Lung (tissue), 17 donors: ENCODE measurements at places on chromosomes 4 and X. TPM values are rescaled to one million over a fixed set of nuclear protein-coding genes. Genes with fewer than 3 reads are reported as not detected.
A peak's percentile ranks its signal among the peaks of the same experiment; 100 is the strongest.

DNA sequence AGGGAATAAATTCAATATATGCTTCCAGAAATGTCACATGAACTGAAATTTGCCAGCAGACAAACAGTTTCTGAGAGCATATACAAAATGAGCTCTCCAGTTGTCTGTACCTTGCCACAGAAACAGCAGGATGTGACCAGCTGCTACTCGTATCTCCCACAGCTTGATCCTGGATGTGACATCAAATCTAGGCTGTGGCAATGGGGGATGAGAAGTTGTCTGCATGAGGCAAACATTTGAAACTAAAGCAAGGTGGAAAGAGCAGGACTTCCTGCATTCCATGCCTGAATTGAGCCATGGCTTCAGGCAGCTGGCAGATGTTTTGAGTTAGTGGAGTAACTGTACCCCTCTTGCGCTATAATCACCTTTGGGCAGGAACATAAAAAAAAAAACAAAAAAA lies 1724.0 kb downstream of the RPA4 start:
- DNase-seq, result no peak
- H3K27me3 ChIP-seq, result peaks cover 3% of the 10 kb centered on the region

GRCh38 chr4:130563185-130563888 lies 1467.4 kb downstream of the C4orf33 start:
- H3K27me3 ChIP-seq, result no peaks in the 10 kb centered on the region
- peak; percentile 84 for DNase-seq
- no peaks in the 10 kb centered on the region for H3K4me1 ChIP-seq

DNA sequence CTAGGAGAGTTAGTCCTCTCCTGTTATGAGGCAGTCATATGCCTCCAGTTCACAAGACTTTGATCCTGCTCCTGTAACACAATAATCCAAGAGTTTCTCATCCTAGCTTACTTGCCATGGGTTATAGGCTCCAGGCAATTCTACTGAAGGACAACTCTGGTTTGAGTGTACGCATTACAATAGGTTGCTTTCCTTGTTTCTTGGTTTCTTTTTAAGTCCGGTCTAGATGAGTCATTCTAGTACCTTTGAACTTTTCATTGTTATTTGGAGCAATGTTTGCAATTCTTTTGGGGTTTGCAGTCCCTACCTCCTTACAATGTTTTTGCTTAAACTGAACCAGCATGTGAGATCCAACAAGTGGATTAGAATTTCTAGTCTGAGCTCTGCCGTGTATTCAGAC lies 109.1 kb downstream of the ANAPC4 start:
- H3K4me3 ChIP-seq, result no peak overlapping the region
- H3K27me3 ChIP-seq, result no peaks in the 10 kb centered on the region

DNA sequence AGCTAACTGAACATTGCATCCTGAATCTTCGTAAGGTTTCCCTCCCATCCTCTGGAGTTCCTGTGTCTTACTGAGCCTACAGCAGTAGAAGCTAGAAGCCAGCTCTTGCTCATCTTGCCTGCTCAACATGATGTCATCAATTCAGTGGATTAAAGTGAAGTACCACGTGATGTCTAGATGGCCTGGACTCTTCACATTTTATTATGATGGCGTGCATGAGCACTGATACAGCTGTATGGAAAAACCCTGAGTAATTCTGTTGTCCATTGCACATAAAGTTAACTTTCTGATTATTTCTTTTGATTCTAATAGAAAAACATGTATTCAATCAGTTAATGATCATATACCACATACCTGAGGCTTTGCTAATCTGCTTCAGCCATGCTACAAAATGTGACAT lies 2387.7 kb upstream of the TENM3 start:
- no peak for DNase-seq
- H3K27ac ChIP-seq, result no peak overlapping the region
- H3K27me3 ChIP-seq, result no peaks in the 10 kb centered on the region
- no peak overlapping the region for H3K4me3 ChIP-seq
- H3K36me3 ChIP-seq, result no peaks in the 10 kb centered on the region
- H3K4me1 ChIP-seq, result no peaks in the 10 kb centered on the region

GRCh38 chr4:7395645-7396044 lies 39.1 kb downstream of the PSAPL1 start:
- H3K4me1 ChIP-seq, result peaks cover 10% of the 10 kb centered on the region
- no peak for DNase-seq
- no peaks in the 10 kb centered on the region for H3K36me3 ChIP-seq
- no peaks in the 10 kb centered on the region for H3K27me3 ChIP-seq
- no peak overlapping the region for H3K4me3 ChIP-seq

DNA sequence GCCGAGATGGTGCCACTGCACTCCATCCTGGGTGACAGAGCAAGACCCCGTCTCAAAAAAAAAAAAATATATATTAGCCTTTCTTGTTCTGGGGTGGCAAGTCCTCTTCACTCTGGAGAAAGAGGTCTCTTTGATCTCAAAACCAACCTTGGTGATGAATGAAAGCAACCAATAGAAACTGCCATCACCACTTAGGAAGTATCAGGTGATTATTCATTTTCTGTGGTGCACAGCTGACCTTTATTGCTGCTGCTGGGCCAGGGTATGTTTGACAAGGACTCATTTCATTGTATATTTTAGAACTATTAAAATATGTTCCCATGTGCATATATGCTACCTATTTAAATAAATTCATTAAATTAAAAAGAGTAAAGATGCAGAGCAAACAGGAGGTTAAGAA lies 76.0 kb upstream of the KIT start:
- H3K4me3 ChIP-seq, result no peak overlapping the region
- no peak overlapping the region for H3K27ac ChIP-seq
- no peak for DNase-seq
- no peaks in the 10 kb centered on the region for H3K27me3 ChIP-seq

DNA sequence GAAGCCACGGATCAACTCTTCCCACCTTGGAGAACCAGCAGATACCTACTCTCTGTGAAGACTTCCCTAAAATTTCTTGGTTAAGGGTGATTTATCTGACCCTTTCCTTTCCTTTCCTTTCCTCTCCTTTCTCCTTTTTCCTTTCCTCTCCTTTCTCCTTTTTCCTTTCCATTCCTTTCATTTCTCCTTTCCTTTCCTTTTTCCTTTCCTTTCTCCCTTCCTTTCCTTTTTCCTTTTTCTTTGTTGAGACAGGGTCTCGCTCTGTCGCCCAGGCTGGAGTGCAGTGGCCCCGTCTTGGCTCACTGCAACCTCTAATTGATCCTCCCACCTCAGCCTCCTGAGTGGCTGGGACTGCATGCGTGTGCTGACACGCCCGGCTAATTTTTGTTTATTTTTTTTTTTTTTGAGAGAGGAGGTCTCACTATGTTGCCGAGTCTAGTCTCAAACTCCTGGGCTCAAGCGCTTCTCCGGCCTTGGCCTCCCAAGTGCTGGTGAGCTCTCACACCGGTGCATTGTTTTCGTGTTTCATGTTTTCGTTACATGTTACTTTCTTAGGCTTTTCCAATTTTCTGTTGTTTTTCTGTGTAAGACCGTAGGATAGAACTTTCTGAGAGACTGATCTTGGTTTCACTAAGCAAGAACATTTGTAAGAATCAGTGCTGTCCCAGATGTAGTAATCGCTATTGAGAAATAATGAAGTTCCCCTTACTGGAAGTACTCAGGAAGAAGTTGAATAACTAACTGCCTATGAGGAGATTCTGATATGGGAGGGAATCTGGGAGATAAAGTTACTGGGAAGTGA lies 2.0 kb downstream of the TMEM165 start:
- H3K27me3 ChIP-seq, result no peaks in the 10 kb centered on the region
- H3K36me3 ChIP-seq, result peaks cover 3% of the 10 kb centered on the region
- DNase-seq, result peak; percentile 16
- peak overlapping the region; percentile 88 for H3K4me3 ChIP-seq
- peak overlapping the region; percentile 95 for H3K27ac ChIP-seq

DNA sequence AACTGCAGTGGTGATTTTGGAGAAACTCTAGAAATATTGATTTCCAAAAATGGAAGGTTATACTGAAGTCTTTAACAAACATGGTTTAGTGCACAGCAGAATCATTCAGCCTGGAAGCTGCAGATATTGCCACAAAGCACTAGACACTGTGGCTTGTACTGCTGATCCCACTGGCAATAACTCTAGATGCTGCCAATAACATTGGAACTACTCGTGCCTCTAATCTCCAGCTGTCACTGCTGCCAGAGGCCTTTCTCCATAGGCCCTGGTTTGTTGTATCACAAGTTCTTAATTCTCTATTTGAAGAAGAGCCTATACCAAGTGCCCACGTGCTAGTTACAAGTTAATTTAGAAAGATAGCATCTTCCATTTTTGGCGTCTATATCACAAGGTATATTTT lies 19.3 kb downstream of the DMP1 start:
- no peaks in the 10 kb centered on the region for H3K4me1 ChIP-seq
- H3K36me3 ChIP-seq, result no peaks in the 10 kb centered on the region
- no peak overlapping the region for H3K4me3 ChIP-seq
- no peak for DNase-seq
- no peak overlapping the region for H3K27ac ChIP-seq

Gene CPLX1
- total RNA-seq, result 1.4 TPM

Gene ARAF
- 85.9 TPM for total RNA-seq

Gene PRR32
- not detected for total RNA-seq

Gene AKAP14
- 7.2 TPM for total RNA-seq

Gene SMIM10
- 4.0 TPM for total RNA-seq

Gene TRIM61
- total RNA-seq, result 1.4 TPM
